Femur (tissue), 1 donor: ENCODE measurements at places on chromosomes 3 and 15.

DNA sequence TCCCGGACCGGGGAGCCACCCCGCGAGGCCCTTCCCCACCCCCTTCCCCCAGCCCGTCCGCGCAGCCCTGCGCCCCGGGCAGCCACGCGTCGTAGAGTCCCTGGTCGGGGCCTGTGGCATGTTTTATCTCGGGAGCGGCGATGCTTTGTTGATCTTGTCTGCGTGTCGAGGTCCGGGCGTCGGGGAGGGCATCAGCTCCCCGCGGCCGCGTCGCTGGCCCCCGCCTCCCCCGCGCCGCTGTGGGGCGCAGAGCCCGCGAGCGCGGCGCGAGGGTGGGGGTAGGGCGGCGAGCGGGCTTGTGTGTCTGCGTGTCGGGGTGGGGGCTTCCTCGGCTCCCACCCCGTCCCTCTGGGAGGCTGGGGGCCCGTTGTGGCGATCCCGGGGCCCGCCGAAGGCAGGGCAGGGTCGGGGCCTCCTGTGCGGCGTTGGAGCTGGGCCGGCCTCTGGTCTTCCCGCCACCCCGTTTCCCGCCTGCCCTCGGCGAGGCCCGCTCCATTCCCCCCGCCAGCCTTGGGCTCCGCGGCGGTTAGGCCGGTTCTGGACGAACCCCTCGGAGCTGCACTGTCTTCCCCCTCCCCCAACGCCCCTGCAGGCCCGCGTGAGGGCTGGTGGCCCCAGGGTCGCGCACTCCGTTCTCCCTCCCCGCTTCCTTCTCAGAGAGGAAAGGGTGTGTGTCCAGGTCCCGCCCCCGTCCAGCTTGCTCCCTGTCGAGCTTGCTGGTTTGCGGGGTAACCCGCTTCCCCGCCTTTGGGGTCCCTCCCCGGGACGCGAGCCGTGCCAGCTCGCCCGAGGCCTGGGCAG lies 695 bp downstream of the GMPS start:
- peak; percentile 81 for DNase-seq

DNA sequence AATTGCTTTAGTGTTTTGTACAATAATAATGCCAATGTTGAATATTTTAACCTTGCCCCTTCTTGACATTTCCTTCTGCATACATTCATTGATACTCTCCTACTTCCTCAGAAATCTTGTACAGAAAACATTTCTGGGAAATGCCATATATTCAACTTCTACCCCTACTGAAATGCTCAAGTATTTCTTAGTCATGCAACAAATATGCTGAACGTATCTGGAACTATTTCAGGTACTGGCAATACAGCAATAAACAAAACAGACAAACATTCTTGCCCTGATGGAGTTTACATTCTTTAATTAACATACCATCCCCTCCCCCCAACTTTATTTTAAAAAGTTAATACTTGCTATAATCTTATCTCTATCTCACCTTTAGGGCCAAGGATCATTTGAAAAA lies 147.2 kb downstream of the STAG1 start:
- DNase-seq = no peak

GRCh38 chr3:134030379-134031347 lies 938 bp upstream of the SLCO2A1 start:
- peak; percentile 52 for DNase-seq

- DNase-seq = peak; percentile 54
Observed at GRCh38 chr3:48194446-48195071, 6.3 kb upstream of the CDC25A start.

DNA sequence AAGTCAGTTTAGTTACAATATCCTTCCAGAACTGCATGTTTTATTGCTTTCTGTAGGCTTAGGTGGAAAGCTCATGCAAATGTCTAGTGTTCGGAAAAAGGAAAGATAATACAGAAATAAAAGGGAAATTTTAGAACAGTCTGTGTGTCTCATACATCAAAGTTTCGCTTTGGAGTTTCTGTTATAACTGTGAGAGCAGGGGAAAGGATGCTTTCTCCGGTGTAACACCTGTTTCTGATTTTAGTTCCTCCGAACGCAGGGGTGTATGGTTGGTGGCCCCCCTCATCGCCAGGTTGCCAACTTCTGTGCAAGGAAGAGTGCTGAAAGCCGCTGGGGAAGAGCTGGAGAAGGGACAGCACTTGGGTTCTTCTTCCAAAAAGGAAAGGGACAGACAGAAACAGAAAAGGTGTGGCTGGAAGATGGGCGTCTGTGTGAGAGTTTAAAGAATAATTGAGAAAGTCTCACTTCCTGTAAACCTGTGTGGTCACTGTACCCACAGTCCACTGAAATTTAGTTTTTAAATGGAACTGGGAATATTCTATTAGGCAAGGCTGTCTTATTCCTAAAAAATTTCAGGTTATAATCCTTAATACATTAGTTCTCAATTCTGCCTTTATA lies 6.7 kb downstream of the P2RY12 start:
- DNase-seq = no peak

DNA sequence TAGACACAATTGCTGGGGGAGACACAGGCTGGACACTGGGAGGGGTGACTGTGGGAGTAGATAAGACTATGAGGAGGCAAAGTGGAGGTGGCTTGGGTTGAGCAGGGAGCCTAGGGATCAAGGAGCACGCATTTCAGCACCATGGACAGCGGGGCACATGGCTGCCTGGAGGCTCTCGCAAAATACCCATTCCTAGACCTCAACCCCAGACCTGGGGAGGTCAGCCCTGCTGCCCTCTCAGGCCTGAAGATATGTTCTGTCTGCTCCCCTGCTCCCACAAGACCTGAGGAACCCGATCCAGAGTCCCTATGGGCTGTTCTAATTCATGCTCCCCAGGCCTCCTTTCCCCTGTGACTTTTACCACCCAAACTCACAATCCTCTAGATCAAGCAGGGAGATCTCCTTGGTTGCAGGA lies 16.0 kb upstream of the CPEB1 start:
- peak; percentile 63 for DNase-seq

DNA sequence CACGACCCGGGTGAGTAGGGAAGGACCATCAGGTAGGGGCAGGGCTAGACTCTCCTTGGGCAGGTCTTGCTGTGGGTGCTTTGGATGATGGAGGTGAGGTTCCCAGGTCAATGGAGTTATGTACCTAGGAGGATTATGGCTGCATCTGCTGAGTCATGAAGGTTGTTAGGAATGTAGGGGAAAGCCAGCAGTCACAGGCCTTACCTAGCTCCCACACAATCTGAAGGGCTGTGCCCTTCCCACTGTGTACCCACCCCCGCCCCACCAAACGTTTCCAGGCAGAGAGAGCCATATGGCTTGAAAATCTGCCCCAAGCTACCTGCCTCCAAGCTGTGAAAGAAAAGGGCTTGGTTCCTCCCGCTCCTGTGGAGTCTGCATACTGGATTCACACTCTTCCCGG lies 573.4 kb upstream of the DPPA4 start:
- no peak for DNase-seq

DNA sequence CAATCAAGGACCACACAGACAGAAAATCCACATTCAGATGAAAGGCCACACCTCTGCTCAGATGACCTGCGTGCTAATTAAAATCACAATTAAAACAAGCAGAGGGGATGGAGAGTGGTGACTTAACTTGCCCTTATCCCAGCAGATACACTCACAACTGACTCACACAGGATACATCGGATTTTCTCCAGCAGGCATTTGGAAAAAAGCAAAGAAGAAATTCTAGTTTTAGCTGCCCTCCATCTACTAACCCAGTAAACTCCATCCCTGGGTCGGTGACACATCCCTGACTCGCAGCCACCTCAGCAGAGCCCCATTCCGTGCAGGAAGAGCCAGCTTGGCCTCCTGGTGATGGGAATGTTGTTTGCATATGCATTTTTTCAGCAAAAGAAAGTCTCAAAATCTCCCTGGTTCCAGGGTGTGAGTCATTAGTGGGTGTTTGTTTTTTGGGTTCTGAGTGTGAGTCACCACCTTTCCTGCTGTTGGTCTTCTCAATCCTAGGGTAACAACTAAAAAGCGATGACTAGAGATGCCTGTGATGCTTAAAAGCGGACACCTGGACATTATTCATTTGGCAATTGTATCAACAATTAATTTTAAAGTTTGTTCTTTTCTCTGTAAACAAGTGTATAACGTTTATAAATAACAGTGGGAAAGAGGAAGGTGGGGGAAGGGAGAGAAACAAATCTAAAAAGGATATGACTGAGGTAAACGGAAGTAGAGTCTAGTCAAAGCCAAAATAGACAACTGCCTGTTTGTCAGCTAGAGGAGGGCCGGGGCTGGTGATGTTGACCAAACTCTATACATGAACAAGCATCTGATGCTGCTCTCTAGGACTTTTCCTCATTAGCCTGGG lies 49.8 kb upstream of the SLC4A7 start:
- peak; percentile 50 for DNase-seq

GRCh38 chr3:13507570-13508339 lies 27.6 kb downstream of the HDAC11 start:
- DNase-seq = peak; percentile 73

GRCh38 chr3:64038253-64038767 lies 15.0 kb upstream of the PSMD6 start:
- no peak for DNase-seq

- no peak for DNase-seq
Observed at GRCh38 chr3:153338487-153338886, 176.5 kb downstream of the RAP2B start.

DNA sequence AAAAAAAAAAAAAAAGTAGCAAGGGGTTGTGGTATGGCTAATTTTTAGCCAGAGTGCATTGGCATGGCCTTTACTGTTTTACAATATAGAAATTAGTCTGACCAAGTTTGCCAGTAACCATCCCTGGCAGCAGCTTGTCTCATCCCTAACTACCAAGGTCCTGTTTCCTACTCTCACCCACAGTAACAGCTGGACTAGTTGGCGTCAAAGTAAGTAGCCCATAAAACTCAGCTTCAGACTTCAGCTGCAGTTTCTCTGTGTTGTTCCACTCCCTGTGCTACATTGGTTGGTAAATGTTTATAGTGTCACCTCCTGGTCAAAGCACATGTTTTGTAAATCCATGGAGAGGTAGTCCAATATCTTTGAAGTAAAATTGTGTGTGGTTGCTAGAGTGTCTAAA lies 691.3 kb downstream of the ZPLD1 start:
- no peak for DNase-seq

GRCh38 chr3:134772011-134772410 lies 23.0 kb upstream of the EPHB1 start:
- peak; percentile 27 for DNase-seq

- DNase-seq = no peak
Observed at GRCh38 chr3:32278714-32279113, 40.2 kb downstream of the CMTM8 start.

DNA sequence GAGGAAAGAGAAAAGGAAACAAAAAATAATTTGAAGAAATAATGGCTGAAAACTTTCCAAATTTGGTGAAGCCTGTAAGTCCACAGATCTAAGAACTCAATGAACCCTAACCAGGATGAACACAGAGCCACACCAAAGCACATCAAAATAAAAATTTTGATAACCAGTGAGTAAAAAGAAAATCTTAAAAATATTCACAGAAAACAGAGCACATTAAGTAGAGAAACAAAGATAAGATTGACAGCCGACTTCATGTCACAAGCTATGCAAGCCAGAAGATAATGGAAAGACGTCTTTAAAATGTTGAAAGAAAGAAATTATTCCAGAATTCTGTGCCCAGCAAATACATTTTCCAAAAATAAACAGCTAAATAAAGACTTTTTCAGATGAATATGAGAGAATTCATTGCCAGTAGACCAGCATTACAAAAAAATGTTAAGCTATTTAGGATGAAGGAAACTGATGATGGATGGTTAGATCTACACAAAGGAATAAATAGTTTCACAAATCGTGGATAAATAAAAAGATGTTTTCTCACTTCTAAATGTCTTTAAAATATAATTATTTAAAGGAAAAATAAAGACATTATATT lies 140.2 kb upstream of the SKOR1 start:
- DNase-seq = no peak

DNA sequence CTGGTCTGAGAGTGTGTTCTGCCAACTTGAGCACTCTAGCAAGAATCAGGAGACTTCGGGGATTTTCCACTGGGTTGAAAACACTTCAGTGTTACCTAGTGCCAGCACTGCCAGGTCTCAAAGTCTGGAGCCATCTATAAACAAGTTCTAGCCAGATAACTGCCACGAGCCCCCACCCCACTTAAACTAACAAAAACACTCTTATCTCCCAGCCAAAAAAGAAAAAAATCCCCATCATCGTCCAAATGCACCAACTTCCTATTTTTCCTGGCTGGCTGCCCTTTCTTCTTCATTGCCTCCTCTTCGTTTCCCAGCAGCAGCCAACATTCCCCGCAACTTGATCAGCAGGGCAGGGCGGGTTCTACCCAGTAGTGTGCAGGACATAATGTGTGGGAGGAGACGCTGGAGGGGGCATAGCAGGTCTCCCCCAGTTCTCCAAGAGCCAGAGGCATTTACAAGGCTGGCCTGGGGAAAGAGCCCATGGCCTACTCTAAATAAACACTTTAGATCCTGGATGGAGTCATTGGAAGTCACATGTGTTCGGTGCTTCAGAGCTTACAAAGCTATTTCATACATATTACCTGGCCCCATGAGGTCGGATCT lies 29.5 kb downstream of the C2CD4B start:
- no peak for DNase-seq

- no peak for DNase-seq
Observed at GRCh38 chr3:196624067-196624790, 15.3 kb upstream of the NRROS start.

GRCh38 chr3:175018946-175019727 lies 160.0 kb downstream of the NAALADL2 start:
- DNase-seq = no peak

GRCh38 chr15:51313074-51313393 lies 25.4 kb downstream of the CYP19A1 start:
- DNase-seq = no peak

DNA sequence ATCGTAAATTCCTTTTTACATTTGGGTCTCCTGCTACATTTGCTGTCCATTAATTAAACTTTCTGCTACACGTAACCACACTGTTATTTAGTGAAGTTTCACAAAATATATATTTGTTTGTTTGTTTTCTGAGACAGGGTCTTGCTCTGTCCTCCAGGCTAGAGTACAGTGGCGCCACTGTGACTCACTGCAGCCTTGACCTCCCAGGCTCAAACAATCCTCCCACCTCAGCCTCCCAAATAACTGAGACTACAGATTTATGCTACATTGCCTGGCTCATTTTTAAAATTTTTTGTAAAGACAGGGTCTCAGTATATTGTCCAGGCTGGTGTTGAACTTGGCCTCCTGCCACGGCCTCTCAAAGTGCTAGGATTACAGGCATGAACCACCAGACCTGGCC lies 20.5 kb downstream of the TOPBP1 start:
- no peak for DNase-seq

DNA sequence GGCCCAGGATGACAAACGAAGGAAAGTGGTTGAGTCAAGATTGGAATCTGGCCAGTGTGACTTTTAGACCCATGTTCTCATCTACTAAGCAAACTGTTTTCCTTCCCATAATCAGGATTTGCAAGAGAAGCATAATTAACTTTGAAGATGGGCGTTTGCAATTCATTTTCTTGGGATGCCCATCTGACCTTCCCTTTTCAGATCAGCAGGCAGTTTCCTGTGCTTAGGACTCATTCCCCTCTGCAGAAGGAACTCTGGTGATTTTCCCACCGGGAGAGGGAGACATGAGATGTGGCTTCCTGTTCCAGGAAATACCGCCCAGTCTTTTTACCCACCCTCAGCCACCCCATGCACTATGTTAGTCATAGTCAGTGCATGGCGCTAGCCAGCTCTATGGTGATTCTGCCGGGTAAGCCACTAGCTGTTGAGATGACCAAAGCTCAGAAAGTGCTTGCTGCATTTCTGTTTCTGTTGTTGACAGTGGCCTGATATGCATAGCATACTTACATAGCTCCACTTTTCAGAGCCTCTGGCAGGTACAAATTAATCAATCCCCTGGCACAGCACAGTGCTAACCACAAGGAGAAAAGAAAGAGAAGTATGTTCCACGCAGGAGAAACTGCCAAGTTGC lies 129.4 kb downstream of the VGLL4 start:
- DNase-seq = peak; percentile 66

GRCh38 chr3:56144805-56145204 lies 323.5 kb downstream of the ERC2 start:
- DNase-seq = peak; percentile 43
